Activated naive CD4-positive, alpha-beta T cell treated with anti-CD3 and anti-CD28 coated beads, Interleukin-2, amount 10 ng/mL, durations not matched to agents 7 days and 5 days (primary cell): ENCODE measurements at places on chromosomes 16 and 17.

GRCh38 chr17:21296097-21297025 is 11.8 kb downstream of the MAP2K3 start:
- no peak for DNase-seq

DNA sequence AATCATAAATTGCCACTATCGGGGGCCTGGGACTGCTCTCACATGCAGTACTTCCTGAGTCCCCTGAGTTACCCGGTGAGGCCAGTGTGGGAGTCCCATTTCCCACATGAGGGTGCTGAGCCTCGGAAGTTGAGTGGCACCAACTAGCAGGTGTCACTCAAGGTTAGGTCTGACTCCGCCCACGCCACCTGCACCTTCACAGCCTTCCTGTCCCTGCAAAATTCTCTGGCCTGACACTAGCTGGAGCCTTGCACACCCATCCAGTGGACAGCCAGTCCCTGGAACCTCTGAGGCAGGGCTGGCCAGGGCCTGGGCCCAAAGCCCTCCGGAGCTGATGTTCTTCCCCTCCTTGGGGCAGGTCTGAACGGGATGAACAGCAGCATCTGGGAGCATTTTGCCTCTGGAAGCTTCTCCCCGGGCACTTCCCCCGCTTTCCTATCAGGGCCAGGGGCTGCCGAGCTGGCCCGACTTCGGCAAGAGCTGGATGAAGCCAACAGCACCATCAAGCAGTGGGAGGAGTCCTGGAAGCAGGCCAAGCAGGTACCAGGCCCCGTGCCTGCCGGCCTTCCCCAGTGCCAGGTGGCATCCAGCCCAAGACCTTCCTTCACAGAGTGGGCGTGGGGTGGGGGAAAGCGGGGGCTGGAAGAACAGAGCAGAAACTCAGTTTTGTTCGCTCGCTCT is 21.9 kb downstream of the UNC13D start:
- peak; percentile 51 for DNase-seq

DNA sequence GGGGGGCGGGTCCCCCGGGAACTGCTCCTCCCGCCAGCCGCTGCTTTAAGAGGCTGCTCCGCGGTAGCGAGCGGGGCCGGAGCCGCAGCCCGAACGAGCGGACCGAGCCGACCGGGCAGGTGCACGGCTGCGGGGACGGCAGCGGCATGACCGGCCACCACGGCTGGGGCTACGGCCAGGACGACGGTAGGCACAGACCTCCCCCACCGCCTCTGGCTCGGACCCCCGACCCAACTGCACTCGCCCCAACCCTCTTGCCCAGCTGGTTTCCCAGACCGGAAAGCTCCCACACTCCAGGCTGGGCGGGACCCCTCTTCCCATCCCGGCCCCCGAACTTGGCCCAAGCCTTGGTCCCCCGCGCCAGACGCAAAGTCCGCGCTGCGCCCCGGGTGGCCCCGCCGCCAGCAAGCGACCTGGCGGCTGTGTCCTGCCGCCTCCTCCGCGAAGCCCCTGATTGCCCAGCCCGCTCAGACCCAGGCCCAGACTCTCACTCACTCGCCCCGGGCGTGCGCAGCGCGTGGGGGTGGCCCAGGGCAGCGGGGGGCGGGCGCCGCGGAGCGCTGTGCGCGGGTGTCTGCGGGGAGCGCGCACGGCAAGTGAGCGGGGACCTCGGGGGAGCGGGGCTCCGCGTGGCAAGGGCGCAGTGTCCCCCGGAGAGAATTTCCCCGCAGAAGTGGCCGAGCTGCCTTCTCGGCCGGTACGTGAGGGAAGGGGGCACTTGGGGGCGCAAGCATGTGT is at the start of gene CA7:
CA7 (plus strand) TSS at position 73 of the 738 bp plus-strand sequence; CDS start at position 147, 74 bp downstream.
- no peak for DNase-seq

DNA sequence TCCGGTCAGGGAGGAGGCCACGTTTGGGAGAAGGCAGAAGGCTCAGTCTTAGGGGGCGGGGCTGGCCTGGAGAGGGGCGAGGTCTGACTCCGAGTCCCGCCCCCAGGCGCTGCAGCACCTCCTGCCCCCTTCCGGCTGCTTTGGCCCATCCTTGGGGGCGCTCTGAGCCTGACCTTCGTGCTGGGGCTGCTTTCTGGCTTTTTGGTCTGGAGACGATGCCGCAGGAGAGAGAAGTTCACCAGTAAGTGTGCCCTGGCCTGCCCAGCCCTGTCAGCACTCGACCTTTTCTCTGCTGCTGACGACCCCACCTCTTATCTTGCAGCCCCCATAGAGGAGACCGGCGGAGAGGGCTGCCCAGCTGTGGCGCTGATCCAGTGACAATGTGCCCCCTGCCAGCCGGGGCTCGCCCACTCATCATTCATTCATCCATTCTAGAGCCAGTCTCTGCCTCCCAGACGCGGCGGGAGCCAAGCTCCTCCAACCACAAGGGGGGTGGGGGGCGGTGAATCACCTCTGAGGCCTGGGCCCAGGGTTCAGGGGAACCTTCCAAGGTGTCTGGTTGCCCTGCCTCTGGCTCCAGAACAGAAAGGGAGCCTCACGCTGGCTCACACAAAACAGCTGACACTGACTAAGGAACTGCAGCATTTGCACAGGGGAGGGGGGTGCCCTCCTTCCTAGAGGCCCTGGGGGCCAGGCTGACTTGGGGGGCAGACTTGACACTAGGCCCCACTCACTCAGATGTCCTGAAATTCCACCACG is 1.5 kb downstream of the TNFRSF12A start:
- peak; percentile 84 for DNase-seq
